D341Med (cell line): ENCODE measurements at places on chromosomes 3 and 15.

DNA sequence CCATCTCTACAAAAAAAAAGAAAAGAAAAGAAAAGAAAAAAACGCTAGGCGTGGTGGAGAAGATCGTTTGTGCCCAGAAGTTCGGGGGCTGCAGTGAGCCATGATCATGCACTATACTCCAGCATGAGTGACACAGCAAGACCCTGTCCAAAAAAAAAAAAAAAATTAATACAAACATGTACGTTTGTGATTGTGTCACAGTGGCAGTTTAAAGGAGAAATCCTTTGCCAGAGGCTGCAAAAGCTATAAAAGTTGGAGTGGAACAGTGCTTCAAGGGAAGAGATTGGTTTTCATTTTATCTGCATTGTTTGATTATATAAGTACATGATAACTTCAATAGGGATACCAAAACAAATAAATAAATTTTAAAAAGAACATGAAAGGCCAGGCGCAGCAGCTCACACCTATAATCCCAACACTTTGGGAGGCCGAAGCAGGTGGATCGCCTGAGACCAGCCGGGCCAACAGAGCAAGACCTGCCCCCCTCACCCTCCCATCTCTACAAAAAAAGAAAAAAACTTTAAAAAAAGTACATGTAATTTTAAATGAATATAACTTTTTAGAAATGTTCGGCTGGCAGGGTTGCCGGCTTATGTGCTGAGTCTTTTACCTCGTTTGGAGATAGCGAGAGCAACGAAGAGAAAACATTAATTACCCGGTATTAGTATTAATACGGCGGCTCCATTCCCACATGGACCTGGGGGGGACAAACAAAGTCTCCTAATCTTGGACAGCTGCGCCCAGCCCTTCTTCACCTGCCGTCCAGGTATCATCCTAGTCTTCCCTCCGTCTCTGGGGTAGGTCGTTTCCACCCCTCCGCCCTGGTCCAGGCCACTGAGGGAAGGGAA, 573 bp upstream of the DIS3L start:
- no peak for DNase-seq

DNA sequence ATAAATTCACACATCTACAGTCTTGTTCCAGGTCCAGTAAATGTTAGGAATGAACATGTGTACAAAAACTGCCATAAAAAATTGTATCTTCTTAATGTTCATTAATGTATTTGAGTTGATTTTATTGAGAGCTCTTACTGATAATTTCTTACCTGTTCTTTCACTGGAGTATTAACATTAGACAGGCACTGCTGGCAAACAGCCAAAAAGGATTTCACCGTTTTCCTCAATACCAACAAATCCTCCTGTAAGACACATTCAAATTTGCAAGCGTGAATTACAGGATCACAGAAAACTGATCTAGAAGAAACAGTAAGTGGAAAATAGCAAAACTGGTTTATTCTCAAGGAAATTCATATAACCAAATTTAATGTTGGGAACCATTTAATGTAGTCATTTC, 127.4 kb downstream of the PCCB start:
- no peak for DNase-seq

- DNase-seq = no peak
Observed at GRCh38 chr3:48684480-48685143, 1.1 kb downstream of the NCKIPSD start.

GRCh38 chr15:80684697-80685096, 10.4 kb upstream of the ABHD17C start:
- DNase-seq = no peak

DNA sequence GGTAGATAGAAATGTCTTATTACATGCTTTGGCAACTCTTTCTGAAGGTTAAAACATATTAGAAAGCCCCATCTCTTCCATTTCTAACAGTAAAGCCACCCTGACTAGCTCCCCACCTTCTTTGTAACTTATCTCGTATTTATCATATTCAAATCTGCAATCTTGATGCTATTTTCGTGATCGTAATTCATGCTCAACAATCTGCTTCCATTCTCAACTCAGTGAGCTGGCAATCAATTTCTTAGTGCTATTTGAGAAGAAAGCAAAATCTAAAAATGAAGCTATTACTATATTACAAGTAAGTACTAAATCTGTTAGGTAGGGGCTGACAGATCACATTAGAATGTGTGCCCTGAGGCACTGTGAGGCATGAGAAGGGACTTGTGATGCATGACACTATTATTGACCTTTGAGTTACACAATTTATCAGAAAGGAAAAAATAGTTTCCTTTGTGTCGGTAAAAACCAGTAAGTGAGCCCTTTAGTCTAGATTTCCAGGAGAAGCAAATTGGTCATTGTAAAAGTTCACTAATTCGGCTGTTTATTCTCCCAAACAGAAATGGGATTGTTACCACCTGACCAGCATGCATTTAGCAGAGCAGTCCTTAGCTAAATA, 379.7 kb upstream of the CNTN6 start:
- DNase-seq = no peak

- DNase-seq = no peak
Observed at GRCh38 chr3:8784676-8785435, 15.4 kb upstream of the OXTR start.

- DNase-seq = no peak
Observed at GRCh38 chr3:56751056-56751707, 50.6 kb downstream of the ARHGEF3 start.

DNA sequence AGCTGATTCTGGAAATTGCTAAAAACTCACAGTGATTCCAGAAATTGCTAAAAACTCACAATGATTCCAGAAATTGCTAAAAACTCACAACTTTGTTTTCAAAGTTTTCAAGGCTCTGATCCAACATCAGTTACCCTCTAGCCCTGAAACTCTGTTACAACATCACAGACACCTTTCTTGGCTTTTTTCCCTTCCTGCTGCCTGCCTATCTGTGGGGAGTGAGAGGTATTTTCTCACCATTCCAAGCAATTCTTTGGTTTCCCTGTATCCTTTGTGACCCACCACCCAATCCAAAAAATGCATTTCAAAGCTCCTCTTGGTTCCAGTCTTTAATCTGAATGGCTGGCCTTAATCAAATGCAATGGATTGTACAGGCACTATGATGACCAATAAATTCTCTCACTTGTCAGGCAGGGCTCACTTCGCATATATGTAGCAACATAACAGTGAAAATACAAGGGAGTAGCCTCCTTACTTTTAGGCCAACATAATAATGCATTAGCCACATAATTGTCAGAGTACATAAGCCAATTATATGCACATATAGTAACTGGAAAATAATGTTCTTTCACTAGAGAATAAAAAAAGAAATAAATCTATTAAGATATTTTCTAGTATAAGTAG, 1139.0 kb downstream of the ROBO2 start:
- DNase-seq = no peak

GRCh38 chr3:125351814-125352456, 23.2 kb downstream of the ZNF148 start:
- no peak for DNase-seq

- no peak for DNase-seq
Observed at GRCh38 chr3:46599590-46599989, 12.7 kb upstream of the FAM240A start.

GRCh38 chr3:193212844-193213243, 28.2 kb upstream of the PLAAT1 start:
- no peak for DNase-seq

- no peak for DNase-seq
Observed at GRCh38 chr3:26807272-26807671, 184.7 kb downstream of the LRRC3B start.

DNA sequence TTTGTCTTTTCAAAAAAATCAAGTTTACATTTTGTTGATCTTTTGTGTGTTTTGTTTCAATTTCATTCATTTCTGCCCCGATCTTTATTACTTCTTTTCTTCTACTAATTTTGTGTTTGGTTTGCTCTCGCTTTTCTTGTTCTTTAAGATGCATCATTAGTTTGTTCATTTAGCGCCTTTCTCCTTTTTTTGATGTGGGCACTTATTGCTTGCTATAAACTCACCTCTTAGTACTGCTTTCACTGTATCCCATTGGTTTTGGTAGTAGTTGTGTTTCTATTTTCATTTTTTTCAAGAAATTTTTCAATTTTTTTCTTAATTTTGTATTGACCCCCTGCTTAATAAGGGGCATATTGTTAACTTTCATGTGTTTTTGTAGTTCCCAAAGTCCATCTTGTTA, 34.4 kb downstream of the PRKCI start:
- no peak for DNase-seq

DNA sequence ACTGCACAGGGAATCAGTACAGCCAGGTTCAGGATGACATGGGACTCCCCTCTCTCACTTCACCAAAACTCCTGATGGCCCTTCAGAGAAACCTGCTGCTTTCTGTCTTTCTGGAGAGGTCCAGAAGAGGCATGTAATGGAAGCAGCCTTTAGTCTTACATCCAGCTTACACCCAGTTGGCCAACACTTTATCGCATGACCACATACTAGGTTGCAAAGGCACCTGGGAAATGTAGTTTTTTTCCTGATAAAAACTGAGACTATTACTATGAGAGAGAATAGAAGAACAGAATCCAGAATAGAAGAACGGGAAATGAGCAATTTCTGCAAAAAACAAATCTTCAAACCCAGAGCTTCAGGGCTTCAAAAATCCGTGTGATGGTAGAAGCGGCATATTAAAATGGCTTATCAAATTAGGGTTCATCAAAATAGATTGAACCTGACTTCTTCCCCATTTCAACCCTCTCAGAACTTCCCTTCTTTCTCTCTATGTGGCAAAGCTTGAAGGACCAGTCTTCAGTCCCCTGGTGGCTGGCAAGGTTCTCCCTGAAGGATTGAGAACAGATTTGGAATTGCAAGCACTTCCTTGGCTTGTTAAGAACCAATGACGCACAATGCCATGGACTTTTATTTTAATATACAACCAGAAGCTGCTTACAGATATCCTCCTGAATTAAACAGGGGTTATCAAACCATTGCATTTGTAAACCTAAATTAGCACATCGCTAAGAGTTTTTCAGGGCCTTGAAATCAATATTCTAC, 34.4 kb downstream of the CORO2B start:
- DNase-seq = no peak

DNA sequence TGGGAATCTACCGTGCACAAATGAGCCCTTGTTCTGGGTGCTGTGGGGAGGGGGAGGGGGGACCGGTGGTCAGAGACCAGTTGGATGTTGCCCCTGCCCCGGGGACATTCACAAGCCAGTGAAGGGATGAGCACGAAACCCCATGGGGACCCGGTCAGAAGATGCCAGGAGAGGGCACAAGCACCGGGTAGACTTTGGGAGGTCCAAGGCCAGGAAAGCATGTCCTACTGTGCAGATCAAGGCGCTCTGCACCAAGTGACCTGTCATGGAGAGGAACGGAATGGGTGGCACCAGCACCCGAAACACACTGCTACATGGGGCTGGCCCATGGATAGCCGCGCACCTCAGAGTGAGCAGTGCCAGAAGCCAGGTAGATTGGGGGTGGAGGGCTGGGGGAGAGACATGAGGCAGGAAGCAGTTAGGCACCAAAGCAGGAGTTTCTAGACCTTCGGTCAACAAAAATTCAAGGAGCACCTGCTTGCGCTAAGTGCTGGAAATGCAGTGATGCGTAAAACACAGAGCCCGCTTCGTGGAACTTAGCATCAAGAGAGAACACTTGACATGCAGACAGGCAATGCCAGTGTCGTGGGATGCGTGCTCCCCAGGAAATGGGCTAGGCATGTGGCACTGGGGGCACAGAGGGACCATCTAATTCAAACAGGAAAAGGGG, 99.1 kb downstream of the CPN2 start:
- no peak for DNase-seq

DNA sequence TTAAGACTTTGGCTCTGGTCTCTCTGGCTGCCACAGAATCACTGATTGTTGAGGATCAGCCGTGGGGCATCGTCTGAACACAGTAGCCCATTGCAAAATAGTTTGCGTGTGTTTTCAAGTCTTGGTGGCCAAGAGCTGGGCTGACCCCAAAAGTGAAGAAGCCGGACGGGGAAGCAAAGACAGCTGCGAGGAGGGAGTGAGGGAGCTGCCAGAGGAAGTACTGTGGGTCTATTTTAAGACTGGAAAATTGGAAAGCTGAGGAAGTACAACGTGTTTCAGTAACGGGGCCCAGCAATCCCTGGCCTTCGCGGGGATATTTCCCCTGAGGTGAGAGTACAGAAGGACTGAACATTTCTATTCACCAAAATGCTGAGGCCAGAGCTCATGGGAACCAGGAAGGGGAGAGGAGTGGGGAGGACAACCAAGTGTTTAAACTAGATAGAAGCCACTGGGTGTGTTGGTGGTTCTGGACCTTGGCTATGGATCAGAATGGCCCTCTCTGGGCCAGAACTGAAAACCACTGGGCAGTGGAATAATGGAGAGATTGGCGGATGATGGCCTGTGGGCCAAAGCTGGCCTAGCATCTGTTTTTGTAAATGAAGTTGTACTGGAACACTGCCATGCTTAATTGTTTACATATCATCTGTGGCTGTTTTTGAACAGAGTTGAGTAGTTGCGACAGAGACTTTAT, 34.1 kb upstream of the LIMD1 start:
- DNase-seq = no peak

DNA sequence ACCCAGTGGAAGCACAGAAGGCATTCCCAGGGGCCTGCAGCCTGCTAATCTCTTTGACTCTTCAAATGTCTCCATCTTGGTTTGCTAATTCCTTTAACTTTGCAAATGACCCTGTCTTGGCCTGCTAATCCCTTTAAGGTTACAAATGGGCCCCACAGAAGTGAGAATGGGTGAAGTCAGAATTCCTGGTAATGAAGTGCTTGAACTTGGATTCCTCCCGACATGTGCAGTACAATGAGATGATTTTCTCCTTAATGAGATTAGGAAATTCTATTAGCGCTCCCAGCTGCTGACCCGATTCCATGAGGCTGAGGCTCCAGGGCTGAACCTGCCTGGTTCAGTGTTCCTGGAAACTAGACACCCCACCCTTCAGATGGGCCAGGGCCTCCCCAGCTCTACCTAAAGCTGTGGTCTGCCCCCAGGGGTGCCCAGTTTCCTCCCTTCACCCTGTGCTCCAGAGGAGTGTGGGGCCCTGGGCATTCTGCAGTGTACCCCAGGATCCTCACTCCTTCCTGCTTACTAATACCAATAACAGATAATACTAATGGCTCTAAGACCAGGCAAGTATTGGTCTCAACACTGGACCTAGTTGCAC, 47.4 kb downstream of the SCN5A start:
- DNase-seq = peak; percentile 74

DNA sequence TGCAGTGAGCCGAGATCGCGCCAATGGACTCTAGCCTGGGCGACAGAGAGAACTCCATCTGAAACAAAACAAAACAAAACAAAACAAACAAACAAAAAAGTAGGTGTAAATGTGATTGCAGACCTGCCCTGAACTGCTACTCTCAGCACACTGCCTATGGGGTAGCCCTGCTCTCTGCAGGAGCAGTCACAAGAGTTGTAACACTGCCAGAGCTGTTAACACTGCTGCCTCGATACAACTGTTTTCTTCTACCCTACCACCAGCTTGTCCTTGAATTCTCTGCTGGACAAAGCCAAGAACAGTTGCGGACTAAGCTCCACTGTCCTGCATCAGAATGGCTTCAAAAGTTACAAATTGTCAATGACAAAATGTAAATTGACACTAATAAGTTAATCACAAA, 89.3 kb downstream of the ALCAM start:
- no peak for DNase-seq
